ENCODE measurements at places on chromosomes 5 and 9. TPM values are rescaled to one million over a fixed set of nuclear protein-coding genes. Genes with fewer than 3 reads are reported as not detected.

- DNase-seq, result peak; percentile 82
These were observed 2.0 kb upstream of the MZB1 start for GRCh38 chr5:139391570-139392323.

Gene NAIF1
- 11.1 TPM for total RNA-seq

GRCh38 chr9:74817816-74818215, 69.9 kb downstream of the TRPM6 start:
- DNase-seq, result no peak

Gene FBLL1
- total RNA-seq, result not detected

Gene PCDHGA7
- total RNA-seq, result 0.05 TPM

GRCh38 chr9:18371621-18372020, 102.3 kb upstream of the ADAMTSL1 start:
- DNase-seq, result no peak

DNA sequence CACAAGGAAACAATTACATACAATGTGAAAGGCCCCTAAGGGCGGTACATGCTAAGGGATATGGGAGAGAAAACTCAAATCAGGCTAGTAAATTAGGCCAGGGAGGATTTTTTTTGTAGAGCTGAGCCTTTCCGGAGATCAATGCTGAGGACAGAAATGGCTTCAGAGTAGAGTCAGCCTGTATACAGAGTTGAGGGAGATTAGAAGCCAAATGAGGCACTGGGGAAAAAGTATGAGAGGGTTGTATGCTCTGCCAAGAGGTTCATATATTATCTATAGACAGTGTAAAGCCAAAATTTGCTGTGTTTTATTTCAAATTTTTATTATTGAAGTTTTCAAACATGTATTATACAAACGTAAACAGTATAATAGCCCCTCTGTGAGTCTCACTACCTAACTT, 103.1 kb downstream of the BNC2 start:
- DNase-seq, result no peak

DNA sequence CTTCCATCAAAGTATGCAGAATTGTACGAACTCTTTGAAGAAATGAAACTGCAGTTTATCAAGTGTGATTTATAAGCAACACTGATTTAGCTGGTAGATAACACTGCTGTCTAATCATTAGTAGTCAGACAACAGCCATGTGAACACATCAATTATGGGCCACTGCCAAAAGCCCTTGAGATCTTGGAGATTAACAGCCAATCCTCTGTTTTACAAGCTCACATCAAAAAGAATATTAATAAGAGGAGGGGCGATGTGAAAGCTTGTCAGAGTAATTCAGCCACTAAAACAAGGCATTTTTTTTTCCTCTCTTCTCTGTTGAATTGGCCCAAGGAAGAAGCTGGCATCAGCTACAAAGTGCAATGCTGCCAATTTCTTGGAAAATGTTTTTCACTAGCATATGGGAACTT, 28.1 kb downstream of the ZNF608 start:
- no peak for DNase-seq

Gene THBS4
- total RNA-seq, result 2.1 TPM

DNA sequence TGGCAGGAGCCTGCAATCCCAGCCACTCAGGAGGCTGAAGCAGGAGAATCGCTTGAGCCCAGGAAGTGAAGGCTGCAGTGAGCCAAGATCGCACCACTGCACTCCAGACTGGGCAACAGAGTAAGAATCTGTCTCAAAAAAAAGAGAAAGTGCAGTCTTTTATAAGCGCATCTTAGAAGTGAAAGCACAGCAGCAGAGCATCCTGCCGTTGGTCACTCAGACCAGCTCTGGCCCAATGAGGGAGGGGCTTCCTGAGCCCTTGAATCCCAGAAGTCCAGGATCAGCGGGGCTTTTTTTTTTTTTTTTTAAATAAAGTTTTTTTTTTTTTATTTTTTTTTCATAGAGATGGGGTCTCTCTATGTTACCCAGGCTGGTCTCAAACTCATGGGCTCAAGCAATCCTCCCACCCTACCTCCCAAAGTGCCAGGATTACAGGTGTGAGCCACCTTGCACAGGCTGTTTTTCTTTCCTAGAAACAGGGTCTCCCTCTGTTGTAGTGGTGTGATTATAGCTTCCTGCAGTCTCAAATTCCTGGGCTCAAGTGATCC, 42.3 kb downstream of the NAIF1 start:
- DNase-seq, result peak; percentile 71

DNA sequence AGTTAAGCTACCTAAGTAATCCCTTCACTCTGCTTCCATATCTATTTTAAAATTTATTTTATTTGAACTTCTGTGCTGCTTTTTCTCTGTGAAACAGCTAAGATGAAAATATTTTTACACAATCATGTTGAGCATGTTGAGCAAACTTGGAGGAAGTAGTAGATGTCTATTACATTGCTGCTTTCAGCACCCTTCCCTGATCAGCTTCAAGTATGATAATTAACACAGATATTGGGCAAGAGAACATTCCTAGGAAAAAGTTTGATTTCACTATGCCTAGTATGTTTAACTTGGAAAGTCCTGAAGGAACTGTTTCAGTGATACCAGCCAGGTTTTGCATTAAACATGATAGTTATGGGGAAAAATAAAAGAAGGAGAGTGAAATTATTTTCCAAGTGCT, 283.6 kb downstream of the ELAVL2 start:
- DNase-seq, result no peak

Gene RASA1
- 21.2 TPM for total RNA-seq

DNA sequence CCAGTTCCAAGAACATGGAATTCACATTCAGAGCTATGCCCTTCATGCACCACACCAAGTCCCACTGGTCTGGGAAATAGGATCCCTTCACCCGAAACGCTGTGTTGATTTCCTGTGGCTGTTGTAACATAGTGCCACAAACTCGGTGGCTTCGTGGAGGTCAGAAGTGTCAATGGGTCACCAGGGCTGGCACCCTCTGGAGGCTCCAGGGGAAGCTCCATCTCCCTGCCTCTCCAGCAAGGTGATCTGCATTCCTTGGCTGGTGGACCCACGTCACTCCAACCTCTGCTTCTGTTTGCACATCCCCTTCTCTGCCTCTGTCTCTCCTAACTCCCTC, 28.9 kb upstream of the ALDH1B1 start:
- DNase-seq, result no peak

GRCh38 chr5:106481374-106481773, 1189.4 kb downstream of the EFNA5 start:
- no peak for DNase-seq

Gene SLC36A2
- total RNA-seq, result not detected

- no peak for DNase-seq
These were observed 48.7 kb downstream of the NSUN2 start for GRCh38 chr5:6584101-6584645.

Gene IRX2
- not detected for total RNA-seq

Gene SV2C
- total RNA-seq, result not detected

DNA sequence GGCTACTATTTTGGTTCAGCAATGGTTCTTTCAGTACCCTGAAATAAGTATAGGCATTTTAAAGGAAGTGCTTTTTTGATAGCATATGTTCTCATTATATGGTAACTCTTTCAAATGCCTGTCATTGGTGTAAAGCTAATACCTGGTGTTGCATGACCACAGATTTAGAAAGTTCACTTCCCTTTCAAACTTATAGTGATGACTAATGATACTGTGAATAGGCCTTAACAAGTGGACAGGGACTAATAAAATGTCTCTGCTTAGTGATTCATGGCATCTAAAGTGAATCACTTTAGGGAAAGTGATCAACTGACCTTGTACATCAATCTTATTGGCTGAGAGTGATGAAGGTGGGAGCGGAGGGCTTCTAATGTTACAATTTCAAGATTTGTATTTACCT, 21.6 kb downstream of the MRPL22 start:
- no peak for DNase-seq

Gene ADAMTS2
- total RNA-seq, result not detected

Gene DRD1
- total RNA-seq, result not detected

GRCh38 chr9:115877852-115878438, 275.6 kb upstream of the PAPPA start:
- no peak for DNase-seq

DNA sequence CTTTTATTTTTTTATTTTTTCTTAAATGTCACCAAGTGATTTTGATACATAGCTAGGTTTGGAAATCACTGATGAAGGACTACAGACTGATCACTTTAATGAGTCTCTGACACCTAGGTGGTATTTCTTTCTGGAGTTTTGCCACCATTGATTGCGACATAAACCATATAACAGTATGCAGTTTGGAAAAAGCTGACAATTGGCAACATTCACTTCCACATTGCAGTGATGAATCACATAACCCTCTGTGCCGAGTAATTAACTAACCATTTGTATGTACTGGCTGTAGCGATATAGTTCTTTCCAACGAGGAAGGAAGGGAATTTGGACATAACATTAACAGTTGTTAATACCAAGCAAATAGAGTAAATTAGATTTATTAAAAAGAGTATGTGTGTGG, 222.9 kb upstream of the EFNA5 start:
- DNase-seq, result no peak

Measured in activated CD4-positive, alpha-beta T cell treated with anti-CD3 and anti-CD28 coated beads, Interleukin-2, amount 10 ng/mL, durations not matched to agents 24 days and 14 days (primary cell).